H1 (cell line): ENCODE measurements at places on chromosomes 13 and 19. TPM values are rescaled to one million over a fixed set of nuclear protein-coding genes. Genes with fewer than 3 reads are reported as not detected.
A peak's percentile ranks its signal among the peaks of the same experiment; 100 is the strongest.

GRCh38 chr13:55937180-55937579, 1203.5 kb upstream of the PRR20A start:
- no peak for DNase-seq

DNA sequence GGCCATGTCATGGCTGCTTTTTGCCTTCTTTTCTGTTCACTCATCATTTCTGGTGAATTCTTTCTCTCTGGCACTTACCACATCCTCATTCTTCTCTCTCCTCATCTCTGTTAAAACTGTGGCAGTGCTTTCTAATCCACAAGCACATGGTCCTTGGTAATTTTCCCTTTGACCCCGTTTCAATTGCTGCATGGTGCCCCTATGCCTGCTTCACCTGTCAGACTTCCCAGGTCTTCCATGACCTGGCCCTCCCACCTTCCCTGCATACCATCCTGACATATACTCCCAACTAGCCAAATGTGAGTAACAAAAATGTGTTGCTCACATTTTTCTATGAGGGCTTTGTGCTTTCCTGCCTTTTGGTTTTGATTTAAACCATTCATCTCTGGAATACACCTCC, 286.5 kb downstream of the MTUS2 start:
- no peak for DNase-seq

DNA sequence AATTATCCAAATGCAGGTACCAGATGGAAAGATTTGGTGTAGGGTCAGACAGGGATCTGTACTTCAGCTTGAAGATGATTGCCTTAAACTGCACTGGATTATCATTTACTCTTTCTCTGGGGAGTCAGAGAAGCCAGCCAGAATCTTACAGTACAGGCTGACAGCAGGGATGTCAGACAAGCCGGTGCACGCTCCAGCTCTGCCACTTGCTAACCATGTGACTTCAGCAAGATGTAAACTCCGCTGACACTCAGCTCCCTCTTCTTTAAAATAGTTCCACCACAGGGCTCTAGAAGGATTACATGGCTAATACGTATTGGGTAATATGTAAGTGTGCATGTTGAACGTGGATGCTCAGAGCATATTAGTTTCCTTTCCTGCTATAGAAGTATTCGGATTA, 251.4 kb upstream of the MAB21L1 start:
- DNase-seq, result no peak

DNA sequence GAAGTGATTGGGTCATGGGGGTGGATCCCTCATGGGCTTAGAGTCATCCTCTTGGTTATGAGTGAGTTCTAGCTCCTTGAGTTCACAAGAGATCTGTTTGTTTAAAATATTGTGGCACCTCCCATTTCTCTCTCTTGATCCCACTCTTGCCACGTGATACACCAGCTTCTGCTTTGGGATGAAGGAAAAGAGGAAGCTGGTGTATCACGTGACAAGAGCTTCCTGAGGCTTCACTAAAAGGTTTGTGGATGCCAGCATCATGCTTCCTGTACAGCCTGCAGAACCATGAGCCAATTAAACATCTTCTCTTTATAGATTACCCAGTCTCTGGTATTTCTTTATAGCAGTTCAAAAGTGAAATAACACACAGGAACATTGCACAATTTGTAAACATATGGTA, 352.5 kb upstream of the ATXN8OS start:
- DNase-seq, result no peak

GRCh38 chr19:41845051-41845590, 279 bp downstream of the DMRTC2 start:
- DNase-seq, result no peak

DNA sequence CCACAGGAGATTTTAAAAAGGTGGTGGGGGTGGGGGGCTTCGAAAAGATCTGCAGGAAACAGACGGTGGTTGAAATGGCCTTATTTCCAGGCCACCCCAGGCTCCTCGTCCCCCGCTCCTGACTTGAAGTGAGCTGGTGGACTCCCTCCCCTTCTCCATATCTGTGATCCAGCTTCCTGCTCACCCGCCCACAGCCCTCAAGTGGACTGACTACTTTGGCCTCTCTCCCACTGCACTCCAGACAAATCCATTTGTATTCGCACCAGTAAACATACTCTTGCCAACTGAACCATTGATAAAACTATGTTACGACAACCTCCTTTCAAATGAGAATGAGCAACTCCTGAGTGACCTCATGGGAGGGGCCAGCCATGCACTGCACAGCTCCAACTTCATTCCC, 259.5 kb downstream of the COL4A1 start:
- DNase-seq, result no peak

GRCh38 chr19:44648631-44649251, 5.0 kb downstream of the PVR start:
- DNase-seq, result no peak

DNA sequence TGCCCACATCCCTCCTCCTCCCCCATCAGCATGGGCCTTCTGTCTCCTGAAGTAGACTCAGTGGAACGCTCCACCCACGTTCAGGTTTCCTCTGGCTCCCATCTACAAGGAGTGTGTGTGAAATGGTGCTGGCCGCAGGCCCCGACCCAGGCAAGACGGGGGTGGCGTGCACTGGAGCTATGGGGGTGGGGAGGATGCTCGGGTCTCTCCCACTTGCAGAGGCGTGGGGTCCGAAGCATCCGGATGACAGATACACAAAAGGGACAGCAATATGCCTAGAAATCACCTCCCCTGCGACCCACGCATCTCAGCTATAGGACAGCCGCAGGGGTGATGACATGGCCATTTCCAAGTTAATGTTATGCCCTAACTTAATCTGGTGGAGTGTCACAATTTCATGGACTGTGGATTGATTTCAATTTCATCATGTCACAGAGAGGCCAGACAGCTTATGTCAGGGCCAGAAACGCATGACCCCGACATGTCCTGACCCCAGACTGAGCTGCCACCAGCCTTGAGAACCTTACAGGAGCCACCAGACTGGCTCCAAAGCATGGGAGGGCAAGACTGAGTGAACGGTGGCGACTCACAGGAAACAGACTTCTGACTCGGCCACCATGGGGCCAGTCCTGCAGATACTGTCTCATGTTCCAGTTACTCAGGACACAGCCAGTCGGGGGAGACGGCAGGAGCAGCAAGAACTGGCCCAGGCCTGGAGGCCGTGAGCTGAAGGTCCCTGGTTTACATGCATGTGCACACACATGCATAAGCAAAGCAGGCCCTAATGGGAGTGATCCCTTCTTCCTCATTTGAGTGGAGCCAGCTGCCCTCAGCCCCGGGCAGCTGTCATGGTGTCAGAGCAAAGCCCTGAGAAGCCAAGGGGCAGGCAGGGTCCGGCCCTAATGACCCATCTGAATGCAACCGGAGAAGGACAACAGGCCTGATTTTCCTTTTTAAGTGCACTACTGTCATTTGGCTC, 82.2 kb downstream of the SLC7A1 start:
- no peak for DNase-seq

- DNase-seq, result peak; percentile 74
These were observed 10.7 kb upstream of the CEACAM3 start for GRCh38 chr19:41785653-41786052.

GRCh38 chr13:109348519-109349258, 437.7 kb downstream of the IRS2 start:
- DNase-seq, result no peak

DNA sequence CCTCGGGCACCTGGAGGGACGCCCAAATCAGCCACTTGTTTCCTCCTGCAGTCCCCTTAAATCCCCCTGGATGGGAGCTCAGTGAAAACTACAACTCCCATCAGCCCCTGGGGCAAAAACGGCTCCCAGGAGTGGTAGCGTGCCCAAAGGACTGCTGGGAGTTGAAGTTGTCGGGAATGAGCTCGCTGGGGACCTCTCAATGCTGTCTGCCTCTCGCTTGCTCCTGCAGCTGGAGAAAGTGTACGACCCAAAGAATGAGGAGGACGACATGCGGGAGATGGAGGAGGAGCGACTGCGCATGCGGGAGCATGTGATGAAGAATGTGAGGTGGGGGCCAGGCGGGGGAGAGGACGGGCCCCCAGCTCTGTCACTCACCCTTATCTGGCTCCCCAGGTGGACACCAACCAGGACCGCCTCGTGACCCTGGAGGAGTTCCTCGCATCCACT, 14.7 kb upstream of the DHDH start:
- peak; percentile 47 for DNase-seq

DNA sequence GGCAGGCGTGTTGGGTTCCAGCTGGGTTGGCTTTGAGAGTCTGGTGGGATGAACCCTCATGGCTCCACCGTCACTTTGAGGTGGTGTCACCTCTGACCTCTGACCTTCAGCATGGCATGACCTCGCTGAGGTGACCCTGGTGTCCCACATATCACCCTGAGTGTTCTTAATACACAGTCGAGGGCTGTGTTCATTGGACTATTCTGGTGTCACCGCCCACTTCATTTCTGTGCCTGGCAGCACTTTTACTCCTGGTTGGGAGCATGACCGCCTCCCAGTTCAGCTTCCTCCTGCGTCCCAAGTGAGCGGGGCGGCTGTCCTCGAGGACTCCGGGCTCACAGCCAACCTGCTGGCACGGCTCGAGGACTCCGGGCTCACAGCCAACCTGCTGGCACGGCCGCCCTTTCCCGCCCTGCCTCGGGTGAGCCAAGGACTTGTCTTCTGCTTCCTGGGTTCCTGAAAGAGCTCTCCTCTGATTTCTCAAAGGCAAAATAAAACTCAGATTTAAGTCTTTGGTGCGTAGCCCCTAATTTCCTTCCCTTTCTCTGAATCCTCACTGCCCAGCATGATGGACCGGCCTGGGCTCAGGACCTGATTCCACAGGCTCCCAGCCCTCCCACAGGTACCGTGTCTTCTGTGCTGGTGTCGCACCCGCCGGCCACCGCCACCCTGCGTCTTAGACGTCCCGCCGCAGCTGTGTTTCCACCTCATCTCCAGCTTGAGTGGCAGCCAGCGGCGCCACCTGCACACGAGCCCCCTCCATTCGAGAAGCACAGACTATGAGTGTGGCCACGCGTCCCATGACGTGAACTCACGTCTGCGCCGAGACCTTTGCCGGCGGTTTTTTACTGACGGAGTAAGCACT, 10.4 kb downstream of the ATP4B start:
- DNase-seq, result no peak

DNA sequence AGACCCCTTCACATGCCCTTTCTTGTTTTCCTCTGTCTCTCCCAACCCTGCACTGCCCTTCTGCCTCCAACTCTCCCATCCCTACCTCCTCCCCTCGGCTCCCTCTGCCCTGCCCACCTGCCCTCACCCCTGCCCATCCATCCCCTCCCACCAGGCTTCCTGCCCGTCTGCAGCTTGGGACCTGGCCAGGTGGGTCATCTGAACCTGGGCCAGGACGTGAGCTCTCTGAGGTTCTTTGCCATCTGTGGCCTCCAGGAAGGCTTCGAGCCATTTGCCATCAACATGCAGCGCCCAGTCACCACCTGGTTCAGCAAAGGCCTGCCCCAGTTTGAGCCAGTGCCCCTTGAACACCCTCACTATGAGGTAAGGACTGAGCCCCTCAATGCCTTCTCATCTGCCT, 35.7 kb downstream of the RYR1 start:
- no peak for DNase-seq

DNA sequence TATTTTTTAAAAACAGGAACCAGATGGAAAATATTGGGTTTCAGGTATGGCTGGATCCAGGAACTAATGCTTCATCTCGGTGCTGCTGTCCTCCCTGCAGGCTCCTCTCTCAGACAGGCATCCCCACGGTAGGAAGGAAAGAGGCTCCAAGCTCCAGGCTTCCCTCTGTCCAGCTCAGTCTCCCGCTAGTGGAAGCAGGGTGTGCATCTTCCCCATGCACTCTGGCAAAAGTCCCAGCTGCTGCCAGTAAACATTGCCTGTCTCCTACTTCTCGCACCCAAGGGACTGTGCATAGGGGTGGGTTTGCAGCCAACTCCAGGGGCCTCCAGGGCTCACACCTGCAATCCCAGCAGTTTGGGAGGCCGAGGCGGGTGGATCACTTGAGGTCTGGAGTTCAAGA, 29.2 kb downstream of the IL12RB1 start:
- DNase-seq, result no peak

DNA sequence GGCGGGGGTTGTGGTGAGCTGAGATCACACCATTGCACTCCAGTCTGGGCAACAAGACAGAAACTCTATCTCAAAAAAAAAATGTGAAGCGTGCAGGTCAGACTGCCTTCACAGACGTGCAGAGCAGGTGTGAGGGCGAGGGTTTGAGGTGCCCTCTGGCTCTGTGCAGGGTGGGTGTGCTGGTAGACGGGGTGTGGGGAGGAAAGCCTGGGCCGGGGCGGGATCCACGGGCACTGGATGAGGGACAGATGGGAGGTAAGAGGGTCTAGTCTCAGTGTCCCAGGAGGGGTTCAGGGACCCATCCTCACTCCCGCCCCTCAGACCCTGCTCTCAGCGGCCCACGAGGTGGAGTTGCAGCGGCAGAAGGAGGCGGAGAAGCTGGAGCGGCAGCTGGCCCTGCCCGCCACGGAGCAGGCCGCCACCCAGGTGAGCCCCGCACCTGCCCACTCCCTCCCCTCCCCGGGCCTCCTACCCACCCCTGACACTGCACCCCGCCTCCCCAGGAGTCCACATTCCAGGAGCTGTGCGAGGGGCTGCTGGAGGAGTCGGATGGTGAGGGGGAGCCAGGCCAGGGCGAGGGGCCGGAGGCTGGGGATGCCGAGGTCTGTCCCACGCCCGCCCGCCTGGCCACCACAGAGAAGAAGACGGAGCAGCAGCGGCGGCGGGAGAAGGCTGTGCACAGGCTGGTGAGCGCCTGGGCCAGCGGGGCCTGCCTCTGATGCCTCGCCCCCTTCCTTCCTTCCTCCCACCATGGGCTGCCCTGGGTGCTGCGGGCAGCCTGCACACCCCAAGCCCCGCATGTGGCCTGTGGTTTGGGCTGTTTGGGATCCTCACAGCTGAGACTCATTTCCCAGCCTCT, 9.1 kb downstream of the NOP53 start:
- no peak for DNase-seq

- no peak for DNase-seq
These were observed 4.5 kb downstream of the SPART start for GRCh38 chr13:36341718-36342117.

- no peak for DNase-seq
These were observed 68.6 kb downstream of the RAB20 start for GRCh38 chr13:110492679-110493593.

GRCh38 chr13:46855166-46855565, 41.7 kb downstream of the HTR2A start:
- no peak for DNase-seq

UBL5 gene
- total RNA-seq, result 384 and 416 TPM in 2 replicates

URAD gene
- total RNA-seq, result not detected in 2 replicates

C3 gene
- total RNA-seq, result 4.2 and 6.4 TPM in 2 replicates

CGB3 gene
- total RNA-seq, result not detected in 2 replicates
